HCT116 (cell line): ENCODE measurements at places on chromosomes 5 and 9. TPM values are rescaled to one million over a fixed set of nuclear protein-coding genes. Genes with fewer than 3 reads are reported as not detected.

Gene DMGDH
- total RNA-seq = 2.3 TPM

Gene FAM151B
- 1.2 TPM for total RNA-seq

Gene IFNA14
- total RNA-seq = not detected

Gene ENHO
- 6.1 TPM for total RNA-seq

Gene RGMB
- total RNA-seq = 18.3 TPM

Gene RGS14
- total RNA-seq = 9.4 TPM

Gene ACSL6
- 2.3 TPM for total RNA-seq

Gene SMIM27
- total RNA-seq = 8.1 TPM

Gene SPINK13
- not detected for total RNA-seq
